ENCODE measurements at places on chromosomes 7 and 10.

GRCh38 chr7:23759671-23760391 is 49.8 kb downstream of the STK31 start:
- no peak for DNase-seq

GRCh38 chr7:137846827-137847567 is at the start of gene DGKI:
Gene DGKI, minus strand, starts transcription at chr7:137846974.
- peak; percentile 57 for DNase-seq

- DNase-seq = no peak
Observed at GRCh38 chr10:24407928-24408327, 199.0 kb downstream of the KIAA1217 start.

DNA sequence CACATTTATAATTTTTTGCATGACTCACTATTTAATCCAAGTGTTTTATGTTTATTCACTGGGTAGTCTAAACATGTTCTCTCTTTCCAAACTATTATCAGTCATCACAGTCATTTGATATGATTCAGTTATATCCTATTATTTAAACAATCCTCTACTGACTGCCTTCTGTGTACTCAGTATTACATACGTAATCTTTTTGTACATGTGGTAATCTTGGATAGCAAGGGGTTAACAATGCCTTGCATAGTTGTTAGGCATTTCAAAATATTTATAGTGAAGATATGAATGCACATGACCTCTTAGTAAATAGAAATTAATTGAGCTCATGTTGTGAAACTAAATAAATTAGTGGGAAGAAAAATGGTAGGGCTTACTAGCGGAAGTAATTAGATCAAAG is 379.4 kb upstream of the KIAA1217 start:
- no peak for DNase-seq

GRCh38 chr7:27555670-27556069 is 107.0 kb downstream of the HIBADH start:
- no peak for DNase-seq

DNA sequence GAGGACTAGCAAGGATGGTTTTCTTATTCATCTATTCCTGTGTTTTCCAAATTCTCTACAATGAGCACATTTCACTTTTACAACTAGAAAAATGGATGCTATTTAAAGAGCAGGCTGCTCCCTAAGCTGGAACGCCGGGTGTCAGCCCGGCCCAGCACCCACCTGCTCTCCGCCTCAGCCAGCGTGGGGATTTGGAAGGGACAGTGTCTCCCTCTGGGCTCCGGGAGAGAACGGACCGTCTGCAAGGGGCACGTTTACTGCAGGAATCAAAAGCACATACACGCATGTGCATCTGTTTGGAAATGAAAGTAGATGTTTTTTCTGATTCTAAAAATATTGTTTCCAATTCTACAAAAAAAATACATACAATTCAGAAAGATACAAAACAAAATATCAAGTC is 2.3 kb upstream of the JAKMIP3 start:
- DNase-seq = no peak

DNA sequence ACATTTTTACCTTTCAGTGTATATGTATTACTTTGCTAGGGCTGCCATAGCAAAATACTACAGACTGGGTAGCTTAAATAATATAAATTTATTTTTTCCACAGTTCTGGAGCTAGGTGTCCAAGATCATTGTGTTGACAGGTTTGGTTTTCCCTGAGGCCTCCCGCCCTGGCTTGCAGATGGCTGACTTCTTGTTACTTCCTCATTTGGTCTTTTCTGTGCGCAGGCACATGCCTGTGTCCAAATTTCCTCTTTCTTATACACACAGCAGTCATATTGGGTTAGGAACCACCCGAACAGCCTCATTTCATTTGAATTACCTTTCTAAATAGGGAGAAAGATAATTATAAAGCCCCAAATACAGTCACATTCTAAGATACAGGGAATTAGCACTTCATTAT is 521.6 kb upstream of the SORCS1 start:
- no peak for DNase-seq

DNA sequence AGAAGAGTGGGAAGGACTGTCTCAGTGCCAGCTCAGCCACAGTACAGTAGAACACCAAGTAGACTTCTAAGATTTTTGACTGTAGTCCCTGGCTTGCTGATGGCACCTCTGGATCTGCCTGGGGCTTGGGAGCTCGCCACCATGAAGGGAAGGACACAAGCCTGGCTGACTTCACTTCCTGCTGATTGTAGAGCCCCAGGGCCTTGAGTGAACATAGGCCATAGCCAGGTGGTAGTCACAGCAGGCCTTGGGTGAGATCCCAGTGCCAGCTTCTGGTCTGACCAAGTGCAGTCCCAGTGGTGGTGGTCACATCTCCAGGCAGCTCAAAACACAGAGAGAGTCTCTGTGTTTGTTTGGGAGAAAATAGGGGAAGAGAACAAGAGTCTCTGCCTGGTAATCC is 57.6 kb upstream of the HBP1 start:
- no peak for DNase-seq

DNA sequence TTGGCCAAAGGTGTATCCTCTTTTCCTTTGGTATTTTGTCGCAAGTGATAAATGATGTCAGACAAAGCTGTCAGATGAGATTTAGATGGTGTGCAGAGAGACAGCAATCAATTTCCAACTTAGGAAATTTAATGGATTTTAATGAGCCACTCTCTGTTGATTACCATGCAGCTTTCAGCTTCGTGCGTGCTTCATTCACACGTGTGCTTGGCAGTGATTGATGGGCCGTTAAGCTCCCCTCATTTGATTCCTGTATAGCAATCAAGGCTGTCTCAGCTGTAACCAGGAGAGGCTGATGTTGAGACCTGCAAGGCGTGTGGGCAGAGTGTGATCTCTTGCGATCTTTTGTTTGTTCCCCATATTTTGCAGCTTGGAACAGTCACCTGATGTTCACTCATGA is 439.6 kb downstream of the CALN1 start:
- DNase-seq = no peak

DNA sequence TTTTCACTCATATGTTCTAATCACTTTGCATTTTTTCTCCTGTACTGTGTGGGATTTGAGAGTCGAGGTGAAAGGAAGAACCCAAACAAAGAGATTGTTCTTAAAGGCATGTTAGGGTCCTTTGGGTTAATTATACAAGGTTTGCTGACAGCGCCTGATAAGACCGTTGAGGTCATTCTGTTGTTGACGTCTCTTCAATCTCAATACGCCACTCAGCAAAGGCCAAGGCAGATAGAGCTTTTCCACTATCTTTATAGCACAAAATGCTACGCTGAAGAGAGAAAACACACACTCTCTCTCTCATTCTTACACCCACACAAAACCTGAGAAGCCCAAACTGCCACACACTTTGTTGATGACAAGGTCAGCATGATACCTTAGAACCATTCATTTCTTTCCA is 228.7 kb downstream of the CNTNAP2 start:
- no peak for DNase-seq

DNA sequence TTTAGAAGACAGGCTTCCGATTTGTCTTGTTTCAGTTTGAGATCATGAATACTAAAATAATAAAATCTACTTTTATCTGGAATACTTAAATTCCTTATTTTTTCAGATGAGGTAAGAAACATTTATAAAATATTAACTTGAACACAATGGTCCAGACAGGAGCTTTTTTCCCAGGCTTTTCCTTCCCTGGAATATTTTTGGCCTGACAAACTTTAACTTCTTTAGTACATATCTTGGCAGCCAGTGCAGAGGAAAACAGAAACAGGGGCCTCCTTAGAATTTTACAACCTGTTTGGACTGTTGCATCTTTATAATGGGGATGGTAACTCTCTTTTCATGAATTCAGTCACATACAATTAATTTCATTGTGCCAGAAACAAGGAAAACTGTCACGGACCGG is 41.4 kb downstream of the NRP1 start:
- no peak for DNase-seq

- no peak for DNase-seq
Observed at GRCh38 chr10:72037266-72037665, 51.1 kb downstream of the SPOCK2 start.

DNA sequence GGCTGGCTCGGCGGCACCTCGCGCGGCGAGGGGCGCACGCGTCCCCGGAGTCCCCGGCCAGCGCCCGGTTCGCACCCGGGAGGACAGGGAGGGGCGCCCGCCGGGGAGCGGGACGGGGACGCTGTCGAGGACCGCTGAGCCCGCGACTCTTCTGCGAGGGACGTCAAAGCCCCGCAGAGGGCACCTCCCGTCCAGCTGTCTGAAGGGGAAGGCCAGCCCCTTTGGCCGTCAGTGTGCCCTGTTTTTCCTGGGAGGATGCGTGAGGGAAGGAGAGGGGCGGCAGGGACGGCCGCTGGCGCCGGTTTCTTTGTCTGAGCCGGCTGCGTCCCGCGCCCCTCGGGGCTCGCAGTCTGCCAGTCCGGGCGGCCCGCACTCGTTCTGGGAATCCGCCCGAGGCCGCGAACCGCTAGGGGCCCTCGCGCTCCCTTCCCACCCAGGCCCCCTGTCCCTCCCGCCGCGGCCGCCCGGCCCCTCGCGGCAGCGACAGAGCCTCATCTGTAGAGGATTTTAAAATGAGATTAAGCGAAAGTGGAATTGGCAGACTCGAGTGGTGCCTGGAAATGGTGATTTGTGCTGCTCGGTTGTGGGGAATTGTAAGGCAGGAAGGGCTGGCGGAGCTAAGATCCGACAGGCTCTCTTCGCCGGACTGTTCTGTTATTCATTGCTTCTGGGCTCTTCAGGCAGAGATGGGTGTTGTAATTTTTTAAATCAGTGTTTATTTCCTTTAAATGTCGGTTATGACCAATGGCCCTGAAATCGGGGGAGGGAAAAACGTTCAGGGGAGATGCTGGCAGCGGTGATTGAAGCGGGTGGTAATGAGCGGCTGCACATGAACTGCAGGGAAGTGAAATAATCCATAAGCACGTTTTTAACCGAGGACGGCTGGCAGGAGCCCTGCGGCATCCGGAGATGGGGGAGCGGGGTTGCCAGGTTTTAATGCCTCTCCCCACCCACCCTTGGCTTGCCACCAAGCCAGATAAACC is 618 bp upstream of the RELN start:
- no peak for DNase-seq

DNA sequence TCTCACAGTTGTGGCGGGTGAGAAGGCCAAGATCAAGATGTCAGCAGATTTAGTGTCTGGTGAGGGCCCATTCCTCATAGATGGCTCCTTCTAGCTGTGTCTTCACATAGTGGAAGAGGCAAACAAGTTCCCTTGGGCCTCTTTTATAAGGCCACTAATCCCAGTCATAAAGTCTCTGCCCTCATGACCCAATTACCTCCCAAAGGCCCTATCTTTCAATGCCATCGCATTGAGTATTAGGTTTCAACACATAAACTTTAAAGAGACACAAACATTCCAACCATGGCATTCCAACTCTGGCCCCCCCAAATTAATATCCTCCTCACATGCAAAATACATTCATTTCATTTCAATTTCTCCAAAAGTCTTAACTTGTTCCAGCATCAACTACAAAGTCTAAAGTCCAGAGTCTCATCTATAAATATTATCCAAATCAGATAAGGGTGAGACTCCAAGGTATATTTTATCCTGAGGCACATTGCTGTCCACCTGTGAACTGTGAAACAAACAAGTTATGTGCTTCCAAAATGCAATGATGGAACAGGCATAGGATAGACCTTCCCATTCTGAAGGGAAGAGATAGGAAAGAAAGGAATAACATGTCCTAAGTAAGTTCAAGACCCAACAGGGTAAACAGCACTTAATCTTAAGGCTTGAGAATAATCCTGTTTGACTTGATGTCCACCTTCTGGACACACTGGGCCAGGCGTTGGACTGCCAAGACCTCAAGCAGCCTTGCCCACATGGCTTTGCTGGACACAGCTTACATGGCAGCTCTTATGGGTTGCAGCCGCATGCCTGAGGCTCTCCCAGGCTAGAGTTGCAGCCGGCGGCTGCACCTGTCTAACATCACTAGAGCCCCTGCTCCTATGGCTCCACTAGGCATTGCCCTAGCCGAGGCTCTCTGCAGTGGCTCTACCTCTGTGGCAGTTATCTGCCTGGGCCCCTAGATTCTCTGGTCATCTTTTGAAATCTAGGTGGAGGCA is 312.8 kb downstream of the TNS3 start:
- DNase-seq = no peak

GRCh38 chr7:73758581-73759138 is 11.4 kb downstream of the CLDN3 start:
- no peak for DNase-seq

DNA sequence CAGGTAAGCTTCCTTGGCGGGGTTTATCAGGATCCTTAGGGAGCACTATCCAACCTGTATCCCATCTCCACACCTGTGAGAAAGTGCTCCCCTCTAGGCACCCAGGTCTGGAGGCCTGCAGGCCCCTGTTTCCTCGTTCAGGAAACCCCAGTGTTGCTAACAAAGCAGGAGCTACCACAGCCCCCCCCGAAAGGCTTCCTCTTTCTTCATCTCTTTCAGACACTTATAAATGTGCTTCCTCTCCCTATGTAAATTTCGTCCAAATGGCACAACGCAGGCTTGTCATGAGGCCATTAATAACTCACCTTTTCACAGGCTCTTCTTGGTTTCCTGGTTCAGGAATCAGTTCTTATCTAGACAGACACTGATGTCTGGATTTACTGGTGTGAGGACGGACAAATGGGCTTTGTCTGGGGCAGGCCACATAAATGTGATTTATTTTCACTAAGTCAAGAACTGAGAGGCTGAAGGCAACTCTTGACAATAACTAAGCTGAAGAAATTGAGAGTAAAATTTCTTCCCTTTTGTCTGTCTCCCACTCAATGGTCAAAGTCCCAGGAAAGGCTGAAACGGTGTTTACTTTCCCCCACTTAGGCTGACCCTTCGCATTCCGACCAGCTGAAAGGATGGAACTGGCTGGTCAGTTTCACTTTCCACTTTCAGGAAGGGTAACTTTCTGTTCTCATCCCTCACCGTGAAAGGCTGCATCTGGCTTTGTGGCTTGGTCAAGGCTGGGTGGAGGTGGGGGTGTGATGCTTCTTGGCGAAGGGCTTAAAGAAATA is 46.8 kb downstream of the PIK3AP1 start:
- DNase-seq = no peak

GRCh38 chr10:52071814-52072213 is 242.3 kb upstream of the DKK1 start:
- DNase-seq = no peak

- peak; percentile 43 for DNase-seq
Observed at GRCh38 chr10:5659702-5660528, 6.5 kb downstream of the ASB13 start.

GRCh38 chr7:157337316-157338149 is 729 bp downstream of the DNAJB6 start:
- DNase-seq = peak; percentile 73

DNA sequence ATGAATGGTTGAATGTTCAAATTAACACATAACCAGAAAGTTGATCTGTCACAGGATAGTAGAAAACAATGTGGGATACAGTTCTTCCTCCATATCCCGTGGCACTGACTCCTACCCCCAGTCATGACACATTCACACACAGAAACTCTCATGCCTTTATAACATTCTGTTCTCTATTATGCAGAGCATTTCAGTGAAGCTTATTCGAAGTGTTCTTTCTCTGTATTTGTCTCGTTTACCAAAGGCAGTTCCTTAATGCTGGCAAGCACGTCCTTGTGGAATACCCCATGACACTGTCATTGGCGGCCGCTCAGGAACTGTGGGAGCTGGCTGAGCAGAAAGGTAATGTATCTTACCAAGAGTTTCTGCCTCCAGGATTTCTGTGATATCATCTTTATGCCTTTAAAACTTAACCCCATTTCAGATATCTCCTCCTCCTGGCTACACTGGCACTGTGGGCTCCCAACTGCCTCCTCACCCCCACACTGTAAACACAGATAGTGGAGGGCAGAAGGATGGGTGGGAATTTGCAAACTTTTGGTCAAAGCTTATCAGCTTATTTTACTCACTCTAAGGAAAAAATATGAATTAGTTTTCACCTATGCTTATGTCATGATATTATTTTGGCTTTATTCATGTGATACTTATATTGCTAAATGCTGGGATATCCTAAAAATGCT is 34.1 kb downstream of the BLVRA start:
- DNase-seq = no peak

GRCh38 chr7:7996568-7996967 is 28.0 kb downstream of the GLCCI1 start:
- DNase-seq = no peak
